RWPE2 (cell line): ENCODE measurements at places on chromosomes 7 and 10.
A peak's percentile ranks its signal among the peaks of the same experiment; 100 is the strongest.

DNA sequence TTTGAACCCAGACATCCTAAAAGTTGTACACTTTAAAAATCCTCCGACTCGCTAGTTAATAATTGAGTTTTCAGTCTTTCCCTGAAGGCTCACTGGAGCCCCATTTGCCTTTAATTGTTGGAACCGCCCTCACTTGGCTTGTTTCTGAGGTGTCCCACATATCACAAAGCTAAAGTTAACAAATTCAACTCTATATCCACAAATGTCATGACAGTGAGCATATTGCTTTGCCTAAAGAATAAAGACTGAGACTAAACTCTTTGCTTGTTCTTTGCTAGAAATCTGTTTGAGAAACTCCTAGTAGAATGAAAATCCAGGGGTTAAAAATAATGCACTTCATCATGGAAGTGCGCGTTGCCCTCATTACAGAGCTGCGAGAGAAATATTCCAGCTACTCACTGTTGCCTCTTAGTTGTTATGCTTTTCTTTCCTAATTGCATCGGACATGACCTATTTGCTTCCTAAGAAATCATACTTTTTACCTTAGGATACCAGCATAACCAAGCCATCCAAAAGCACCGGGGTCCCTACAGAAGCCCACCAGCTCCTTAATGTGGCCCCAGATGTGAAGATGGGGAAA lies 752 bp downstream of the THSD7A start:
- DNase-seq, result no peak

DNA sequence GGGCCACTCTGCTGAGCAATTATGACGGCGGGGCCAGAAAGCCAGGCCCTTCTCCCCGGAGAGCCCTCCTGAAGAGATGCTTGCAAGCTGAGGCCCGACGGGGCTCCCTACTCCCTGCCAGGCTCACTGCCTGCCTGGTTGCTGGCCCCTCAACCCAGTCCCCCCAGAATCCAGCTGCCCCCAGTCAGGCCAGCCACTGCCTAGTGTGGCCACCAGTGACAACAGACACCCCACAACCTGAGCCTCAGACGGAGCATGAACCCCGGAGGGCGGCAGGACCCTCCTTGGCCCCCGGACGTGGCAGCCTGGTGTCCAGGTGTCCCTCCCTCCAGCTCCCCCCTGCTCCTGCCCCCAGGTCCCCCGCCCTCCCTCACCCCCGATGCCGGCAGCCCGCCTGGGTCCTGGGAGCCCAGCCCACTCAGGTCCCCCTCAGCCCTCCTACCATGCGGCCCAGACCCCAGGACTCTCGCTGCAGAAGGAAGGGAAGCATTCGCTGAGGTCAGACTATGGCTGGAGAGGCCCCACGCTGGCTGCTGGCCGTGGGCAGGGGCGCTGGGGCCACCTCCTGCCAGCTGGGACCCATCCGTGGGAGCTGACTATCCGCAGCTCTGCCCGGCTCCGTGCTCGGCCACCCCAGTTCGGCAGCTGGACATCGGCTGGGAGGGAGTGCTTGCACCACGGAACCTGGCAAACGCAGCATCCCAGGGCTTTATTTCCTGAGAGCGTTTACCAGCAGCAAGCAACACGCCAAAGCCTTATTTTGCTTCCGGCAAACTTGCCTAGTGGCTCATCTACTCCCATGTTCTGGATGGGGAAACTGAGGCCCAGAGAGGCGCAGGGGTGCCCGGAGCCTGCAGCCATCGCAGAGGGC lies 89.8 kb downstream of the UNCX start:
- DNase-seq, result peak; percentile 44

- DNase-seq, result no peak
Measured at GRCh38 chr10:98470850-98471249, 24.1 kb upstream of the HPS1 start.

DNA sequence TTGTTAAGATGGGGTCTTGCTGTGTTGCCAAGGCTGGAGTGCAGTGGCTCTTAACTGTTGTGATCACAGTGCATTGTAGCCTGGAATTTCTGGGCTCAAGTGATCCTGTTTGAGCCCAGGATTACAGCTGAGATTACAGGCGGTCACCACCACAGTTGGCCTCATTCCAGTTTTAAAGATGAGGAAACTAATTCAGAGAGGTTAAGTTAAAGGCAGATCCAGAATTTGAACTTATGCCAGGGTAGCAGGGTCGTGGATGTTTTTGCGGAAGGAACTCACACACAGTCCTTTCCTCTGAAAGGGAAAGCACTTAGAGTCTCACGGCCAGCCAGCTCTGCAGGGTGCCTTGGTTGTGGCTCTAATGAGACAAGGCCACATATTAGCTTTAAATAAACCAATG lies 84.7 kb downstream of the MMRN2 start:
- no peak for DNase-seq

- no peak for DNase-seq
Measured at GRCh38 chr7:155374276-155375252, 76.9 kb downstream of the INSIG1 start.

DNA sequence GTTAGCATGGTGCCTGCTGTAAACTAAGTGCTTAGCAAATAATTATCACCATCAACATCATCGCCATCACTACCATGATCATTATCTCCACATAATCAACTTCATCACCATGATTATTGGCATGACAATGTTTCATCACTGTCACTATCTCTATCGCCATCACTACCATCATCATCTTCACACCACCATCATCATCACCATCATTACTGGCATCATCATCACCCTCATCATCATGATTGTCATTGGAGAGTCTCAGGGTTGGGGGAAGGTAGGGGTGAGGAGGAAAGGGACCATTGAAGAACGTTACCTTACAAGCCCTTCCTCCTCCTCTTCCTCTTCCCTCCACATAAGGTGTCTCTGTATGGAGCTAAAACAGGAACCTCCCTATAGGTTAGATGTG lies 54.9 kb upstream of the GPR26 start:
- no peak for DNase-seq

DNA sequence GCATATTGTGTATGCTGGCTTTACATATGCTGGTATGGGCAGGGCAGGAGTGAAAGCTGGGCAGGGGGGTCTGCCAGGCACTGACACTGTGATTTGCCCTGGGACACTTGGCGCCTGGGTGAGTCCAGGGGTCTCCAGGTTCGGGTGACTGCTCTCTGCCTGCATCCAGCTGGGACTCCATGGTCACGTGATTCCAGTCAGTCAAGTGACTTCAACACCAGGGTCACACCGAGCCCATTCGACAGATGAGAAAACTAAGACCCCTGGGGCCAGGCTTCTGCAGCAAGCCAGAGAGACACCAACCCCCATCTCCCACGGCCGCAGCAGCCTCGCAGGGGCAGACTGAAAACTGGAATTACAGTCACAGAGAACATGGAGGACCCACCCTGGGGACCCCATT lies 30.0 kb downstream of the MMD2 start:
- DNase-seq, result no peak
